Globus pallidus (tissue), 1 donor: ENCODE measurements at places on chromosomes 13 and 19.

- DNase-seq, result no peak
These were observed 237.1 kb upstream of the ARGLU1 start for GRCh38 chr13:106804991-106805390.

DNA sequence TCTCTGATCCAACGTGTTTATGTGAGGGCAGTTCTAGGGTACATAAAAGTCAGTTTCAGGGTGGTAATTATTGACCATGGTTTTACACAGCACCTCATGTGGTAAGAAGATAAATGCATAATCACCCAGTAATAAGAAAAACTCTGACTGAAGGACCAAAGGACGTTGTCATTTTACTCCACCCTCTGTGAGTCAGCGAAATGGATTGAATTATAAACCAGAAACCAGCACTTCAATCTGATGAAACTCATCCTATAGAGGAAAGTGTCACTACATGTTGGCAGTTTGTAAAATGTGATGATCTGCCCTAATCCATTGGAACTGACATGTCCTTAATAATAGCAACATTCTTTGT is 406.8 kb downstream of the KLF5 start:
- DNase-seq, result no peak

DNA sequence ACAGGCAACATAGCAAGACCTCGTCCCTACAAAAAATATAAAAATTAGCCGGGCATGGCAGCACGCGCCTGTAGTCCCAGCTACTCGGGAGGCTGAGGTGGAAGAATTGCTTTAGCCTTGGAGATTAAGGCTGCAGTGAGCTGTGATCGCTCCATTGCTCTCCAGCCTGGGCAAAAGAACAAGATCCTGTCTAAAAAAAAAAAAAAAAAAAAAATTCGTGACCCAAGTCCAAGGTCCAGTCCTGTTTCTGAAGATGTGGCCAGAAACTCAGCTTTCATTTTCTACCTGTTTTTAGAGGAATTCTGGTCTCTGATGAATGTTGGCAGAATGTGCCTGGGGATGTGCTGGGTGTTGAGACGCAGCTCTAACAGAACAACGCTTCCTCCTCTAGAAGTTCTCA is 1.9 kb upstream of the PGPEP1 start:
- DNase-seq, result no peak

DNA sequence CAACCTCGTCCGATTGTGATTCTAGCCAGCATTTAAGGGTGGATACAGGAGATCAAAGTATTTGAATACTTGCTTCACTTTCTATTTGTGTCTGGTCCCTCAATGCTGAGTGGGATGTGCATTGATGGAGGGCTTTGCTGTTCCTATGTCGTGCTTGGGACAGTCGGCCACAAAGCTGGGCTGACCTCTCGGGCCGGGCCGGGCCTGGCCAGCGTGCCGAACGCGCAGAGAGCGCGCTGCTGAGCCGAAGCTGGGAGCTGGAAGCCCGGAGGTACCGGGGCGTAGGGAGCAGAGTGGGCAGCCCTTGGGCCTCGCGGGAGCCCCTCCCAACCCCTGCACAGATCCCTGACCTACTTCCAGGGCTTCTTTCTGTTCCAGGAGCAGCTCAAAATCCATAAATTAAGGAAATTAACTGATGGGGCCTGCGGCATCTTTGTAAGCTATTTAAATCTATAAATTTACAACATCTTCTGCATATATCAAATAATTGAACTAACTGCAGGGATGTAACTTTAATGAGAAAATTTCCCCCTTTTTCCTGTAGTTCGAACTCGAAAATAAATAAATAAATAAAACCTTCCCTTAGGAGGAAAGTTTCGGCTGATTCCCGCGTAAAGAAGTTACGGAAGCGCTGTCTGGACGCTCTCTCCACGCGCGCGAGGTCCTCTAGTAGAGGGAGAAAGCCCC is 1.8 kb upstream of the KCTD15 start:
- DNase-seq, result no peak

DNA sequence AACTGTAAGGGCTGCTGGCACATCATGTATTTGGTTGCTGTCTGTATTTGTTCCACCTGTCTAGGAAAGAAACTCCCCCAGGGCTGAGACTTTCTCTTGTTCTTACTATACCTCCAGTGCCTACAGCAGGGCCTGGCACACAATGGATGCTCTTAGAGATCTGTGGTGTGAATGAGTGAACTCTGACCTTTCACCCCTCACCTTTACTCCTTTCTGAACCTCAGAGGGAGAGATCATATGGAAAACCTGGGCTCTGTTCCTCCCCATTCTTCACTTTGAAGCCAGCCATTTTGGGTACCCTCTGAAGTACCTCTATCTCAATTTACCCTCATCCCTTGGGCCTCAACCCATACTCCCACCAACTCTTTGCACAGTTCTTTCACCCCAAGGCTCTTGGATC is 3.1 kb downstream of the DYRK1B start:
- no peak for DNase-seq

DNA sequence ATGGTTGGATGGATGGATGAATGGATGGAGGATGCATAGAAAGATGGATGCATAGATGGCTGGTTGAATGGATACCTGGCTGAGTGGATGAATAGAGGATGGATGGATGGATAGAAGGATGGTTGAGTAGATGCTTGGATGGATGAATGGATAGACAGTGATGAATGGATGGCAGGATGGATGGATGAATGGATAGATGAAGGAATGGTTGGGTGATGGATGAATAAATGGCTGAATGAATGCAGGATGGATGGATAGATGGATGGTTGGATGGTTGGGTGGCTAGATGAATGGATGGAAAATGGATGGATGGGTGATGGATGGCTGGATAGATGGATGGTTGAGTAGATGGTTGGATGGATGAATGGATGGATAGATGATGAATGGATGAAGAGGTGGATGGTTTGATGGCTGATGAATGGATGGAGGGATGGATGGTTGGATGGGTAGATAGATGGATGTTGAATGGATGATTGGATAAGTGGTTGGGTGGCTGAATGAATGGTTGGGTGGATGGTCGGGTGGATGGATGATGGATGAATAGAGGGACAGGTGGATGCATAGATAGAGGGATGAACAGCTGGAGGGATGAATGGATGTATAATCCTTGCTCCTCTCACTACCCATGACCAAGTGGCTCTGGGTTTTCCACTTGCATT is 3.6 kb upstream of the SULT2B1 start:
- no peak for DNase-seq

GRCh38 chr13:89687066-89687465 is 1660.4 kb upstream of the MIR17HG start:
- no peak for DNase-seq

DNA sequence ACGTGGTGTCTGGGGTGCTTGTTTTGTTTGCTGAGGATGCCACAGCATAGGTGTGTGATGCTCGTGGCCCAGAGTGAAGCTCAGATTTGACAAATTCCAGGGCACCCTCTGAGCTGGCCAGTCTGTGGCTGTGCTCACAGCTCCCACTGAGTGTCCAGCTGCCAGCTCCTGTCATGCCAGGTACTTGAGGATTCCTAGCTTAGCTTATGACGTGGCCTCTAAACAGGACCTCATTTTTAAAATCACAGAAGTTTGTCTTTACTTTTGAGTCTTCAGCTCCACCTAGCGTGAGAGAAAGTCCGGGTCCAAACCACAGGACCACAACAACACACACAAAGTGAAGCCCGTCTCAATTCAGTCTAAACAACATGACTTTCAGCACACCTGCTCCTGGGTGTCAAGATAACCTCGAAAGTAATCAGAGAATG is 117.3 kb downstream of the RAB20 start:
- no peak for DNase-seq

DNA sequence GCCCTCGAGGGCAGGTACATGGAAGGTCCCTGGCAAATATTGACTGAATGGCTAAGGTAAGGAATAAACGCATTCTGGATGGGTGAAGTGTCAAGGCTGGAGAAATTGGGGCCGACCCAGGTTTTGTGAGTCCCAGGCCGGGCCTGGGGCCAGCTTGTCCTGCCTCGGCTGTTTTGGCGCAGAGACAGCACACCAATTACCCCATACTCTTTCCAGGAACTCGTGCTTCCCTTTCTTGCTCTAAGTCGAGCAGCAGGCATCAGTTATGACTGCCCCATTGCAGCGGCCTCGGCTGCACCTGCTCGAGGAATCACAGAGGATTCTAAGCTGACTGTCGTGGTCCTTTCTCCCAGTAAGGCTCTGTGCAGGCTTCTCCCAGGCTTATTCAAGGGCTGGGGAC is 67.1 kb downstream of the ZNF536 start:
- no peak for DNase-seq

DNA sequence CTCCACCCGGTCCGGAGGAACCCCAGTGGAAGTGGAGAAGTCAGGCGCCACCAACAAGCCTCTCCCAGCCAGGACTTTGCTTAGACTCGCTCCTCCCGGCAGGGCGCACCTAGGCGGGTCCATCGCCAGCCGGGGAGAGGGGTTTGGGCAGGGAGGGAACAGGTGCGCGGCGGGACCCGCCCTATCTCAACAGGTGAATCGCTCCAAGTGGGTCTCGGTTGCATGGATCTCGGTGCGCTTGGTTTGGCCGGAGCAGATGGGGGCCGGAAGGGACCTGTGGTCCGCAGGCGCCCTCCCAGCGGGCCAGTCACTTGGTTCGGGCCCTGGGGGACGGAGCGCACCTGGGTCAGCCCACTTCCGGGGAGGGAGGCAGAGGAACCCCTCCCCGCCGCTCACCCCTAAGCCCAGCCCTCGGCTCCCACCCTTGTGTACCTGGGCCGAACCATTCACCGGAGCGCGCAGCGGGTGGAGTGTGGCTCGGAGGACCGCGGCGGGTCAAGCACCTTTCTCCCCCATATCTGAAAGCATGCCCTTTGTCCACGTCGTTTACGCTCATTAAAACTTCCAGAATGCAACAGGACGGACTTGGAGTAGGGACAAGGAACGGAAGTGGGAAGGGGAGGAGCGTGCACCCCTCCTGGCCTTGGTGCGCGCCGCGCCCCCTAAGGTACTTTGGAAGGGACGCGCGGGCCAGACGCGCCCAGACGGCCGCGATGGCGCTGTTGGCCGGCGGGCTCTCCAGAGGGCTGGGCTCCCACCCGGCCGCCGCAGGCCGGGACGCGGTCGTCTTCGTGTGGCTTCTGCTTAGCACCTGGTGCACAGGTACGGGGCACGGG is at the start of gene LSR:
LSR (plus strand) TSS at position 693 of the 836 bp plus-strand sequence; CDS start at position 714, 21 bp downstream.
- DNase-seq, result no peak

DNA sequence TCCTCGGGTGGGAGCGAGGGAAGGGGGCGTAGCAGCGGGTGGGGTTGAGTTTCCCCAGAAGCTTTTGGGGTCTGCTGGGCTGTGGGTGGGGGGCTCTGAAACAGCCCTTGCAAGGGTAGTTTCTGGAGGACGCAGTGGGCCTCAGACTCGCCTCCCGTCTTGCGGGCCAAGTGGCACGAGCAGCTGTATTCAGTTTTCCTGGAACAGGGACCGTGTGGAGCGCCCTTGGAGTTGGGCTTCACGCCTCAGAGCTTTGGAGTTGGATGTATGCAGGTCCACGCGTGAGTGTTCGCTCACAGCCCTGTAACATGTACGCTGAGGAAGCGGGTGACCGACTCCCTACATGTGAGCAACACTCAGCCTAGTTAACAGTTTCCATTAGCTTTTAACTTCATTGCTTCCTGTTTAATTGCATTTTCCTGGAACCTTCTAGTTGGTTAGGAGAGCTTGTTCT is 603 bp downstream of the TM9SF2 start:
- peak; percentile 18 for DNase-seq

GRCh38 chr13:33150662-33151061 is 134.4 kb downstream of the KL start:
- DNase-seq, result no peak

DNA sequence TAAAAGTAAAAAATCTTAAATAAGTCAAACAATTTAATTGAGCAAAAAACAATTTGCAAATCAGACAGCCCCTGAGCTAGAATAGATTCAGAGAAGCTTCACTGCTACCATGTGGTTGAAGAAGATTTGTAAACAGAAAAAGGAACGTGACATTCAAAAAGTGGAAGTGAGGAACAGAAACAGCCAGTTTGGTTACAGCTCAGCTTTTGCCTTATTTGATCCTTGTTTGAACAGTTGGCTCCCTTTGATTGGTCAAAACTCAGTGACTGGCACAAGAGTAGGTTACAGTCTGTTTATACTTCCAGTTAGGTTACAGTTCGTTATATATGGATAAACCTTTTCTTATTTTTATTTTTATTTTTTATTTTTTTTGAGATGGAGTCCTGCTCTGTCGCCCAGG is 5.8 kb downstream of the ZNF221 start:
- no peak for DNase-seq

DNA sequence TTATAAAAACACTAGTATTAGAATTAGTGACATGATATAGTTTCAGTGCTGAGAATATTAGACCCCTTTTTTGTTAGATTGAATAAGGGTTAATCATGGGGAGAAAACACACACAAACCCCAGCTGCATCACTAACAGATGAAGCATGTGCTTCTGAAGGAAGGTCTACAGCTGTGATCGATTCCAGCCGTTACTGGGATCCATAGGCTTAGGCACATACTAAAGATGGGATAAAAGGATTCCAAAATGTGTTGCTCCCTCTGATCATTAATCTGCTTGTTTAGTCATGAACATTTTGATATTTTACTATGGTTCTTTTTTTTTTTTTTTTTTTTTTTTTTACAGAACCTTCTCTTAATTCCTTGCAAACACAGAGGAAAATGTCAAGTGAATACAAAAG is 1591.3 kb downstream of the EFNB2 start:
- DNase-seq, result no peak

GRCh38 chr13:20400774-20401173 is 124.9 kb downstream of the CRYL1 start:
- no peak for DNase-seq

DNA sequence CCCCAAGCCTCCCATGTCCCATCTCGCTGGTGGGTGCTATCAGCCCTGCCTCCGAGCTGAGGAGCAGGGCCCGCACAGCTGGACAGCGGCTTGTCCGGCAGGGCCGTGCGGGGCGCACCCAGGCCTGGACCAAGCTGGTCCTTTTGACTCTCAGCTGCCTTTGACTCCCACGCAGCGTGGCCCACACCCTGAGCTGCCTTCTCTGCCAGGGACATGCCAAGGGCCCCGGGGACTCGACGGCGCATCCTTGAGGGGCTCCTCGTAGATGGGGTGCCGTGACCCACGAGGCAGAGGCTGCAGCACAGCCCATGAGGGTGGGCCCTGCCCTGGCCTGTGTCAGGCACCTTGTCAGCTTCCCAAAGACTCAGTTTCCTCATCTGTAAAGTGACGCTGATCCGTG is 38.8 kb upstream of the F7 start:
- no peak for DNase-seq

DNA sequence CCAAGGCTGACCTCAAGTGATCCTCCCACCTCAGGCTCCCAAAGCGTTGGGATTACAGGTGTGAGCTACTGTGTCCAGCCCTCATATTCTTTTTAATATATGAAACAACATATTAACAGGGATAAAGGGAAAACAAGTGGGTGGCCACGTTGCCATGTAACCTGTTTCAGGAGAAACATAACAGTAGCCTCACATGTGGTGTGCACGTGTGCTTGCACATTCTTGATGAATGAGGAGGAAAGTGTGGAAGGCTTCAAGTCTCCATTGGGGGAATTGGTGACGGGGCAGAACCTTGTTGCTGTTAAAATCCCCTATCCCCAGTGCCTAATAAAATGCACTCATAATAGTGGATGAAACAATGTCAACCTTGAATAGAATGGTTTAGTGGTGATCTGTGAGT is 202.3 kb downstream of the MTUS2 start:
- DNase-seq, result no peak
